ENCODE measurements at places on chromosomes 6 and 20. TPM values are rescaled to one million over a fixed set of nuclear protein-coding genes. Genes with fewer than 3 reads are reported as not detected.

GRCh38 chr6:139944976-139945375 is 570.5 kb upstream of the CITED2 start:
- no peak for DNase-seq

DNA sequence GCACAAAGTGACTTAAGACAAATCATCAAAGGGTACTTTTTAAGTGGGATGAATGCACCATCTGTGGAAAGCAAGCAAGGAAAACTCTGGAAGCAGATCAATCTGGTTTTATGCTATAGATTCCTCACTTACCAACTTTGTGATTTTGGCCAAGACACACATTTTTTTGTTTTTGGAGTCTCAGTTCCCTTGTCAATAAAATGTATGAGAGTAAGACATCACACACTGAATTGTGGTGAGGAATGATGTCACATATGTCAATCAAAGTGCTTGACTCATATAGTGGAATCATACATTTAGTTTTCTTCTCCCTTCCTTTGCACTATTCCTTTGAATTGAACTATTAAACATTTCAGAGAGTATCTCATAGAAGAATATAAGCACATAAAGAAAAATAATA is 620.5 kb upstream of the CITED2 start:
- no peak for DNase-seq

GRCh38 chr6:5471044-5471443 is 209.7 kb downstream of the FARS2 start:
- DNase-seq: peak; percentile 78

LKAAEAR1 gene
- not detected for total RNA-seq

DNA sequence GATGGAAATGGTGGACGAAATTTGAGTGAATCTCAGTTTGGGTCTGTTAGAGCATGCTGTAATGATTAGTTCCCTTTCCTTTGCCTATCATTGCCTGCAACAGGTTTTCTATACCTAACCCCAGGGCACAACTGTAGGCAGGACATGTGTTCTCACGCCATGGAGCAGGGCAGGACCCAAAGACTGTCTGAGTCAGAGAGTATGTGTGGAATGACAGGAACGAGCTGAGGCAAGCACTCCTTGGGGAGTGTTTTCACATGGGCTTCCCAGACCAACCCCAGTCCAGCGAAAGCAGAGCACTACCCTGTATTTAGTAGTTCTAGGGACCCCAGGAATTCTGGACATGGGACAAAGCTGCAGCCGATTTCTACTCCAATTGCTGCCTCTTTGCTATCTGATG is 234.2 kb downstream of the HACE1 start:
- DNase-seq: no peak

DNA sequence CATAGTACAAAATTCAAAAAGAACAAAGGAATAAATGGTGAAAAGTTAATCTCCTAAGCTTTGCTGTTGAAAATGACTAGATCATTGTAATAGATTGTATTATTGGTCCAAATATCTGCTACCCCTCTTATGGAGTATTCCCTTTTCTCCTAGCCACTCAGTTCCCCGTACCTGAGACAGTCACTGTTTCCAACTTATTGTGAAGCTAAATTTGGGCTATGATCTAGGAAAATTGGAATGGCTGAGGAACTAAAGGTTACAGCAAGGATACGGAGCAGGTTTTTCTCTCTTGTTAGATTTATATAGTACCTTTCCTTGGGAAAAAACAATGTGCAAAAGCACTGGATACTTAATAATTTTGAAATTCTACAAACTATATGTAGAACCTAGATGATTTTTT is 17.3 kb downstream of the DHX35 start:
- DNase-seq: no peak

DNA sequence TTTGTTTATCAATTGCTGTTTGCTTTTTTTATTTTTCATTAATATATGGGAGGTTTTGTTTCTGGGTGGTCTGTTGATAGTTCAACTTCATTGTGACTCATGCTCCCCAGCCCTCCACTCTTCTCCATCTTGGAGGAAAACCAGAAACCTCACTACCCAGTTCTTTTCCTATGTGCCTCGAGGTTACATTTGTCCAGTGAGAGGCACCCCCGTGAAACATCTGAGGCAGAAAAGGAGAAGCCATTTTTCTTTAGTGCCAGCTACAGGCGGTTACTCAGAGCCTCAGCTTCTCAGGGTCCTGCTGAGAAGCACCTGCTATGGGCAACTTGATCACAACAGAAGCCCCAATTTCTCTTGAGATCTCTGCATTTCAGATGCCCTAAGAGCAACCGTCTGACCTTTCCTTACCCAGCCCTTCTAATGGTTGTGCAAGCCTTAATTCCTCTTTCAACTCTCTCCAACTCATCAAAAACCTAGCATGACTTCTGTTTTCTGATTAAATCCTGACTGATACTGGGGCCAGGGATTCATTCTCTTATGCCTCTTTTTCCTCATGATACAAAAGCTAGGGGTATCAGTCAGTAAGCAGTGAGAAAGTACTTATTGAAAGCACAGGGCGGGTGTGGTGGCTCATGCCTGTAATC is 144.6 kb downstream of the ELOVL4 start:
- no peak for DNase-seq

DPPA5 gene
- not detected for total RNA-seq

CLIC5 gene
- 42.6 TPM for total RNA-seq

GRCh38 chr20:47620808-47621805 is 119.4 kb downstream of the NCOA3 start:
- no peak for DNase-seq

DNA sequence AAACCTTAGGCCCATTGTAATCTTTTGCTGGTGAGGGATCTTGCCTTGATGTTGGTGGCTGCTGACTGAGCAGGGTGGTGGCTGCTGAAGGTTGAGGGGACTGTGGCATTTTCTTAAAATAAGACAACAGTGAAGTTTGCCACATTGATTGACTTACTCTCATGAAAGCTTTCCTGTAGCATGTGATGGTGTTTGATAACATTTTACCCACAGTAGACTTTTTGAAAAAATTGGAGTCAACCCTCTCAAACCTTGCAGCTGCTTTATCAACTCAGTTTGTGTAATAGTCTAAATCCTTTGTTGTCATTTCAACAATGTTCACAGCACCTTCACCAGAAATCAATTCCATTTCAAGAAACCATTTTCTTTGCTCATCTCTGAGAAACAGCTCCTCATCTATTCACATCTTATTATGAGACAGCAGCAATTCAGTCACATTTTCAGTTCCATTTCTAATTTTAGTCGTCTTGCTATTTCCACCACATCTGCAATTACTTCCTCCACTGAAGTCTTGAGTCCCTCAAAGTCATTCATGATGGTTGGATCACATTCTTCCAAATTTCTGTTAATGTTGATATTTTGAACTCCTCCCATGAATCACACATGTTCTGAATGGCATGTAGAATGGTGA is 37.2 kb downstream of the CST9L start:
- no peak for DNase-seq

C6orf15 gene
- total RNA-seq: not detected

- DNase-seq: no peak
Measured at GRCh38 chr20:1845163-1845523, 50.1 kb upstream of the SIRPA start.

DNA sequence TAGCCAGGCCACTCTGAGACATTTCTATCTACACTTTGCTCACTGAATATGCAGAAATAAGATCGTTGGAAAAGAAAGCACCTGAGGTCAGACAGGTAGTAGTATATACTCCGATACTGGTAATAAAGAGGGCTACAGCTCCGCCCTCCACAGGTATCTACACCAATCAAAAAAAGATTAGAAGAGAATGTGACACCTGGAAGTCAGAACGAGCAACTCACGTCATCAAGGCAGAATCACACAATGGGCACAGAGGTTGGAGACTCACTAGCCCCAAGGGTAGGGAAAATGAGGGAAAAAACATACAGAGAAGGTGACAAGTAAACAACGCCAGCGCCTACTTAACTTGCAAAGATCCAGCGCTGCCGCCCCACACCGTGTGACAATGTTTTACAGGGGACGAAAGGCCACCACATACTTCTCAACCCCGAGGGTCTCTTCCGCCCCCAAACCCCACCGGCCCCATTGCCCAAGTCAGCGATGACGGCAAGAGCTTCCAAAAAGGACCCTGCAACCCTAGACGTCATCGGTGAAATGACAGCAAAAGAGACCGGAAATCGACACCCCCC is 653 bp downstream of the LMBRD1 start:
- DNase-seq: no peak

TUBB1 gene
- total RNA-seq: 1.0 TPM

- DNase-seq: no peak
Measured at GRCh38 chr6:5278565-5279120, 17.3 kb downstream of the FARS2 start.

- no peak for DNase-seq
Measured at GRCh38 chr6:160104821-160105517, 16.6 kb upstream of the SLC22A1 start.

- DNase-seq: peak; percentile 78
Measured at GRCh38 chr20:44080646-44081267, 106.2 kb downstream of the JPH2 start.

DNA sequence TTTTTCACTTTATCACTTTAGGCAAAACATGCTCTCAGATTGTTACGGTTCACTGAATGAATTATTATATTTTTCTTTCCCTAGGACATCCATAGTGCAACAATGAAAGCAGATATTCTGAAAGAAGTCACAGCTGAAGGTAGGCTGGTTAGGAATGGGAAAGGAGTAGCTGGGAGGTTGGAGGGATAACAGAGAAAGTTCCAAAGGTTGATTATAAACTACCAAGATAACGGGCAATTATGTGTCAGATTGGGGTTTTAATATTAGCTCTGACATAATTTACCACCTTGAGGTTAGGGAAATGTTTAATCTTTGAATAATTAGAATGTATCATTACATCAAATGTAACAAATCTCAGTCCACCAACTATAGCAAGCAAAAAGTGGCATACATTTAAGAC is 96.5 kb downstream of the HTR1B start:
- DNase-seq: no peak

DNA sequence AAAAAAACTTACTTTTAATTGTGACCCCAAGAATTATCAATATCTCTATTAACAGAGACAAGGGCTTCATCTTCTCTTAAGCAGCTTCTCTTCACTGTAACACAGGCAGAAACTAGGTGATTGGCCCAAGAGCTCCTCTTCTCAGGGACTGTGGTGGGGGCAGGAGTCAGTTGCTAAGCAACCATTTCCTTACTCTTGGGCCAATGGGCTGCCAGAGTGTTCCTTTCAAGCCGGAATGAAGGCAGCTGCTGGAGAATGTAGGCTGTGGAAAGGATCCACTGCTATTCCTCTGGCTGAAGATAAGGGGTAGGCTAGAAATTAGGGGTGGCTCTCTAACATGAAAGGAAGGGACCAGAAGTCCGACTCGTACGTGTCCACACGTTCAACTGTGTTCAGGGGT is at the start of gene SEL1L2:
Gene SEL1L2, minus strand, starts transcription at position 150 of the 400 bp plus-strand sequence. Its CDS starts 80 bp downstream, at position 70.
- DNase-seq: no peak

- no peak for DNase-seq
Measured at GRCh38 chr6:89414215-89414614, 2.1 kb upstream of the RRAGD start.

DNA sequence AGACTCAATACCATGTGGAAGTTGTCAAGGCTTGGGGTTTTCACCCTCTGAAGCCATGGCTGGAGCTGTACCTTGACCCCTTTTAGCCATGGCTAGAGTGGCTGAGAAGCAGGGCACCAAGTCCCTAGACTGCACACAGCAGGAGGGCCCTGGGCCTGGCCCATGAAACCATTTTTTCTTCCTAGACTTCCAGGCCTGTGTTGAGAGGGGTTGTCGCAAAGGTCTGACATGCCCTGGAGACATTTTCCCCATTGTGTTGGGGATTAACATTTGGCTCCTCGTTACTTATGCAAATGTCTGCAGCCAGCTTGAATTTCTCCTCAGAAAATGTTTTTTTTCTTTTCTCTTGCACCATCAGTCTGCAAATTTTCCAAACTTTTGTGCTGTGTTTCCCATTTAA is 196.4 kb downstream of the SLC16A10 start:
- DNase-seq: no peak

- no peak for DNase-seq
Measured at GRCh38 chr6:157487110-157487773, 106.3 kb downstream of the ZDHHC14 start.

GRCh38 chr20:3553663-3554062 is 82.8 kb downstream of the ATRN start:
- no peak for DNase-seq

RNF182 gene
- total RNA-seq: 0.49 TPM

DNA sequence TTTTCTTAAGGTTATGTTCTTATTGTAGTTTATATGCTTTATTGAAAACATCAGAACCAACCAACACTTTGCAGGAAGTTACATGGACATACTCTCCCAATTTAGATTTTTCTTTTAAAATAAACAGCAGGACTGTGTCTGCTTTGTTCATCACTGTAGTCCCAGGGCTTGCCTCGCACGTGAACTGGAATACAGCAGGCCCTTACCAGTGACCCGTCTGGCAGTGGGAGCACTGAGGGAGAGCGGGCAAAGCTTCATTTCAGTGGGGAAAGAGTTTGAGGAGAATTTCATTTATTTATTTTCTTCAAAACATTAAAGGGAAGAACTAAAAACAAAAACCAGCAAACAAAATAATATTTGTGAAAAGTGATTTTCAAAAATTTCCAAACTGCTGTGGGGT is 230.8 kb downstream of the PAX1 start:
- DNase-seq: no peak

PCNA gene
- 22.3 TPM for total RNA-seq

STX11 gene
- 7.1 TPM for total RNA-seq

TGM3 gene
- total RNA-seq: not detected

DNA sequence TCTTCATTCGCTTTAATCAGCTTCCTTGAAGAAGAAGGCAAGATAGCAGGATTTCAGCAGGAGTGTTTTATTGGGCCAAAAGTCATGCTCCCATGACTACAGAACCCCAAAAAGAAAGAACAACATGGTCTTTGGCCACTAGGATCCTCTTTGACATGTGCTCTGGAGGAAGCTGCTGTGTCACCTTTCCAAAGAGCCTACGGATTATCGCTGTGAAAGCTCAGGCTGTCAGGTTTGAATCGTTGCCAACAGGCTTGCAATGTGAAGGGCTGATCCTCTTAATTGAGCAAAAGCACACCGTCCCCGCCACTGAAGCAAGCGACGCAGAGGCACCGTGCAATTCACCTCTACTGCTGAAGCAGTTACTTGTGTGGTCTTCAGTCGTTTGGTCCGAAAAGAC is 29.0 kb downstream of the MYLIP start:
- no peak for DNase-seq

GRCh38 chr6:40506954-40507353 is 80.2 kb downstream of the LRFN2 start:
- DNase-seq: no peak

DNA sequence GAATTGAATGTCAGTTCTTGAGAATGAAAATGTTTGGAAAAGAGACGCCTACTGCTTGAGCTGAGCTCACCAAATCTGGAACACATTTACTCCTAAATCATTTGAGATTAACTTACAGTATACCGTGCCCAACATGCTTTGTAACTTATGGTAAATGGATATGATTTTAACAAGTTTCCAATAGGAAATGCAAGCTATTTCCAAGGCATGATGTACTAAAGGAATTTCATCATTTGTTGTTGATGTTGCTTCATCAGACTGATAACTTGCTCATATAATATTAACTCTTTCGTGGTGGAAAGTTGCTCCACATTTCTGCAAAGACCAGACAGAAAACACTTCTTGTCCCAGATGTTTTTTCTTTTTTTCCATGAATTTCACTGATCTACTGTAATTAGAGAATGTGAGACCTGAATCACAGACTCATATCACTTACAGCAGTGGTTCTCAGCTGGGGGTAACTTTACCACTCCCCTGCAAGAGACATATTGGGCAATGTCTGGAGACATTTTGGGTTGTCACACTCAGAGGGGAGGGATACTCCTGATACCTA is 116.6 kb upstream of the TRAF3IP2 start:
- no peak for DNase-seq

- DNase-seq: no peak
Measured at GRCh38 chr6:28105245-28105639, 19.2 kb upstream of the ZSCAN16 start.

Measured in sciatic nerve (tissue), 2 donors.